NCI-H2171 treated with DMSO at 0.1 percent for 48 hours (cell line): ENCODE measurements at places on chromosomes 16 and 17.

DNA sequence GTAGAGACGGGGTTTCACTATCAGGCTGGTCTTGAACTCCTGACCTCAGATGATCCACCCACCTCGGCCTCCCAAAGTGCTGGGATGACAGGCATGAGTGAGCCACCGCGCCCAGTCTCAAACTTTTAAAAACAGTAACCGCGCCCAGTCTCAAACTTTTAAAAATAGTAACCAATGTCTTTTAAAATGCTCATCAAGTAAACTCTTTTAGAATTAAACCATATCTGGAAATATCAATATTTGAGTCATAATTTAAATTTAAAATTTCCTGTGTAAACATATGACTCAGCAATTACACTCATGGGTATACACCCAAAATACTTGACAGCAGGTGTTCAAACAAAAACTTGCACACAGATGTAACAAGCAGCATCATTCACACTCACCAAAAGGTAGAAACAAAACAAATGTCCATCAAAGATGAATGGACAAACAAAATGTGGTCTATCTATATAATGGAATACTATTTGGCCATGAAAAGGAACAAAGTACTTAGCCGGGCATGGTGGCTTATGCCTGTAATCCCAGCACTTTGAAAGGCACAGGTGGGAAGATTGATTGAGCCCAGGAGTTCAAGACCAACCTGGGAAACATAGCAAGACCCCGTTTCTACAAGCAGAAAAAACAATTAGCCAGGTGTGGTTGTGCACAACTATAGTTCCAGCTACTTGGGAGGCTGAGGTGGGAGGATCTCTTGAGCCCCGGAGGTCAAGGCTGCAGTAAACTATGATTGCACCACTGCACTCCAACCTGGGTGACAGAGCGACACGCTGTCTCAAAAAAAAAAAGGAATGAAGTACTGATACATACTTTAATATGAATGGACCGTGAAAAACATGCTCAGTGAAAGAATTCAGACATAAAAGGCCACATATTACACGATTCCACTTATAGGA, 20.2 kb downstream of the ENPP7 start:
- DNase-seq = no peak

DNA sequence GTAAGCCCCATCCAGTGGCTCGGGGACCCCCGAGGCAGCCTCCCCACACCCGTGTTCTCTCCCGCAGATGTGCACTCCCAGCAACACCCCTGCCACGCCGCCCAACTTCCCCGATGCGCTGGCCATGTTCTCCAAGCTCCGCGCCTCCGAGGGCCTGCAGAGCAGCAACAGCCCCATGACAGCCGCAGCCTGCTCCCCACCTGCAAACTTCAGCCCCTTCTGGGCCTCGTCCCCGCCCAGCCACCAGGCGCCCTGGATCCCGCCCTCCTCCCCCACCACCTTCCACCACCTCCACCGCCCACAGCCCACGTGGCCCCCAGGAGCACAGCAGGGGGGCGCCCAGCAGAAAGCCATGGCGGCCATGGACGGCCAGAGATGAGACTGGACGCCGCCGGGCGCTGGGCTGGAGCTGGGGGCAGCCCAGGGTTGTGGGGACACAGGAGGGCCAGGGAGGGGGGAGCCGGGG, 5.0 kb downstream of the UBALD2 start:
- no peak for DNase-seq

DNA sequence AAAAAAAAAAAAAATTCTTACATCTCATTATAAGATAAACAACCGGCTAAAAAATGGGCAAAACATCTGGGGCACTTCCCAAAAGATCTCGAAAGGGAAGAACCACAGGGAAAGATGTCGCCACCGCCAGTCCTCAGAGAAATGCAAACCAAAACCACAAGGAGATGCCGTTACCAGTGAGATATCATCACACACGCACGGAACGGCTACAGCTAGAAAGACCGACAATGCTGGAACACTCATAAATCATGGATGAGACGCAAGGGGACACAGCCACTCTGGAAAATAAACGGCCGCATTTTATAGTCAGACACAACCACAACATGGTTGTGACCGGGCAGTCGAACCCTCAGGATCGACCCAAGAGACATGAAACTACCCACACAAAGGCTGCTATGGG, 24.5 kb downstream of the WDR45B start:
- DNase-seq = no peak

DNA sequence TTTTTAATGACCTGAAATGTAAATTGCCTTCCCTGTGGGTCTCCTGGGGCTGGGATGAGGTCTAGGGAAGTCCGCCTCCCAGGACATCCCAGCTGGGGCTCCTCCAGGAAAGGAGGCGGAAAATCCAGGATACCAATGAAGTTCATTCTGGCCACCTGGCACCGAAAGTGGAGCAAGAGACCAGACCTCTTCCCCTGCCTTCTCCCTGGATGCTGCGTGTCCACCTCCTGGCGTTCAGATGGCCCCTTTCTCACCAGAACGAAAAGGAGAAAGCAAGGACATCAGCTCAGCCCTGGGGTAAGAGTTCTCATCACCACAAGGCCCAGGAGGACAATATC, 20.4 kb downstream of the RBFOX3 start:
- no peak for DNase-seq

DNA sequence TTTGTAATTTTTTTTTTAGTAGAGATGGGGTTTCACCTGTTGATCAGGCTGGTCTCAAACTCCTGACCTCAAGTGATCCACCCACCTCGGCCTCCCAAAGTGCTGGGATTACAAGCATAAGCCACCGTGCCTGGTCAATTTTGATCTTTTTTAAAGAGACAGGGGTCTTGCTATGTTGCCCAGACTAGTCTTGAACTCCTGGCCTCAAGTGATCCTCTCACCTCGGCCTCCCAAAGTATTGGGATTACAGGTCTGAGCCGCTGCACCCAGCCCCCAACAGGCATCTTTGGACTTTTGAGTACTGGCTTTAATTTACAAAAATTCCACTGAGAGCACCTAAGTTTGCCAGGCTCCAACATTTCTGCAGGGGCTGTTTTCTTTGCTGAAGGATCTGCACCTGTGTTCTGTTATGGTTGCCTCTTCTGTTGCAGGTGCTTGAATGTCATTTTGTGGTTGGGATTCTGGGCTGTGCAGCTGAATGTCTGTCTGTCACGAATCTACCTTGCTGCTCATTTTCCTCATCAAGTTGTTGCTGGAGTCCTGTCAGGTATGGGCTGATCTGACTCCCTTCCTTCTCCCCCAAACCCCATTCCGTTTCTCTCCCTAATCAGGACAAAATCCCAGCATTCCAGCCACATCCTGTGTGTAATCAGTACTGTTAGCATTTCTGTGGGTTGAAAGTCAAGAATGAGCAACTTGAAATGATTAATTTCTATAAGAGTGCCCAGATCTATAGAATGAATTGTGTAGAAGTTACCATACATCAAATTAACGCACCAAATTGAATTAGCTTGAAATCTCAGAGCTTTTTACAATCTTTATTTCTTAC, 8.5 kb downstream of the G6PC1 start:
- DNase-seq = no peak

GRCh38 chr17:35588196-35588920, 1.2 kb downstream of the AP2B1 start:
- DNase-seq = no peak

DNA sequence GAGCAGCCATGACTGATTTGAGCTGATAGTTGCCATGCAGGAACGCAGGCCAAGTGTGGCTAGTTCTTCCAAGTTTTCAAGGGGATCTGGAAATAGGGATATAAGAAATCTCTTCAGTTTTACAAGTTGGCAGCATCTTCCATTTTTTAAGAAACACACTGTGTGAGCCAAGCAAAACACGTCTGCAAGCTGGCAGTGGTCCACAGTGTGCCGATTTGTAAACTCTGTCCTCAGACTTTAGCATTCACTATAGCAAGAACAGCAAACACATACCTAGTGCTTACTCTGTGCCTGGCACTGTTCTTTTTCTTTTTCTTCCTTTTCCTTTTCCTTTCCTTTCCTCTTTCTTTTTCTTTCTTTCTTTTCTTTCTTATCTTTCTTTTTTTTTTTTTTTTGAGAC, 2.9 kb downstream of the ORAI3 start:
- DNase-seq = no peak

- no peak for DNase-seq
Observed at GRCh38 chr16:9900576-9900975, 281.7 kb downstream of the GRIN2A start.

GRCh38 chr16:65426484-65426883, 304.6 kb upstream of the CDH11 start:
- no peak for DNase-seq

DNA sequence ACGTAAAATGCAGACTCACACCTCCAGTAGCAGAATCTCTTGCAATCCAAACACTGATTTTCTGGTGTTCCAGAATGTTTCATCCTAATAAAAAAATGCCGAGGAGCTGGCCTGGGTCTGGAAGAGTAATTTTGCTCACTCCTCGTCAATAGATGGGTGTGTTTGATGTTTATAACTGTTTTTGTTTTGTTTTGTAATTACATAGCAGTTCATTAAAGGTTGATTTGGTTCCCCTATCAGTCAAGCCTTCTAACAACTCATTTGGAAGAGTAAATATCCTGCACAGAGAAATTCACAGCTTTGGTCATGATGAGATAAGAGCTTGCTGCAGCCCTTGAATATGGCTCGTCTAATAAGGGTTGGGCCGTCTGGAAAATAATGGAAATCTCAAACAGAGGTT, 36.8 kb upstream of the ELAC2 start:
- no peak for DNase-seq

- no peak for DNase-seq
Observed at GRCh38 chr17:12459736-12460135, 206.0 kb upstream of the MYOCD start.

DNA sequence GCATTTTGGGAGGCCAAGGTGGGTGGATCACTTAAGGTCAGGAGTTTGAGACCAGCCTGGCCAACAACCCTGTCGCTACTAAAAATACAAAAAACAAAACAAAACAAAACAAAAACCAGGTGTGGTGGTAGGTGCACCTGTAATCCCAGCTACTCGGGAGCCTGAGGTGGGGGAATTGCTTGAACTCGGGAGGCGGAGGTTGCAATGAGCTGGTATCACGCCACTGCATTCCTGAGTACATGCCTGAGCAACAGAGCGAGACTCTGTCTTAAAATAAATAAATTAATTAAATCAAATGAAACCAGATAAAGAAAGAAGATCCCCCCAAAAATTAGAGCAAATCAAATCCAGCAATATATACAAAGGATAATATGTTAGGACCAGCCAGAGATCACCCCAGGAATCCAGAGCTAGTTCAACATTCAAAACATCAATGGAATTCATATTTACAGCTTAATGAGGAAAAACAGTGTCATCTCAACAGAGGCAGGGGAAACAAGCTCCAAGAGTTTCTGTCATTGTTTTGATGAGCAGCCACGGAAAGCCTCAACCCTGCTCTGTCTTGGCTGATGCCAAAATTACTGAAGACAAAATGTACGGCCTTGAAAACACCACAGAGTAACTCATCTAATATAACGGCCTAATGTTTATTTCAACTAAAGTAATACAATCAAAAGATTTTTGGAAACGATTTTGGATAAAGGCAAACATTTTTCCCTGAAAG, 3.7 kb downstream of the PEMT start:
- DNase-seq = no peak

- no peak for DNase-seq
Observed at GRCh38 chr16:68047987-68048386, 24.9 kb downstream of the DUS2 start.

DNA sequence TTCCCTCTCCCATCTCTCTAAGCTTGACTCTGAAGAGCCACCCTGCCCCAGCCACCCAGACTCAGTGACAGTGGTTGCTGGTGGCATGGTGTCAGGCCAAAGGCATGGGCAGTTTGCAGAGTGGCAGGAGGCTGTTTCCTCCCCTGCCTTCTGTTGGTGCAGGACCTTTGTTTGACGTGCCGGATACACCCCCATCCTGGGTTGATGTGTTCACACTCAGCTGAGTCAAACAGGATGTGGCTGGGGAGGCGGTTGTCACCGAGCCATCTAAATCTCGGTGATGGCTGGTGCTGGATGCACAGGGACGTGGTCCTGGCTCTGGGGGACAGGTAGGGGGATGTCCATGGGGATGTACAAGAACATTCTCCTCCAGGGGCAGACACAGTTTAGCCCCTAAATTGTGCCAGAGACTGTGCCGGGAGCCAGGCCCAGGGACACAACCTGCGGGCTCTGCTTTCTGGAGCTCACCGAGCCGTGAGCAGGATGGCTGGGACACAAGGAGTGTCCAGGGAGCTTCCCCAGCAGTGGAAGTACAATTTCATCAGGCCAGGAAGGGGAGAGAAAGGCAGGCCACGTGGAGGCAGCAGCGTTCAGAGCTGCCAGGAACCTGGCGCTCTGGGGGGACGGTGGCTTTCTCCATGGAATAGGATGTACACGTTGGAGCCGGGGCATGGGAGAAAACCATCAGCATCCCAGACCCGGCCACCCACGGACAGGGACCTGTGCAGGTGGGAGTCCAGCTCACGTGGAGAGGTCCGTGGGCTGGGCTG, 264.2 kb downstream of the SEC14L1 start:
- no peak for DNase-seq

- no peak for DNase-seq
Observed at GRCh38 chr17:46758614-46759013, 59.9 kb downstream of the WNT3 start.

DNA sequence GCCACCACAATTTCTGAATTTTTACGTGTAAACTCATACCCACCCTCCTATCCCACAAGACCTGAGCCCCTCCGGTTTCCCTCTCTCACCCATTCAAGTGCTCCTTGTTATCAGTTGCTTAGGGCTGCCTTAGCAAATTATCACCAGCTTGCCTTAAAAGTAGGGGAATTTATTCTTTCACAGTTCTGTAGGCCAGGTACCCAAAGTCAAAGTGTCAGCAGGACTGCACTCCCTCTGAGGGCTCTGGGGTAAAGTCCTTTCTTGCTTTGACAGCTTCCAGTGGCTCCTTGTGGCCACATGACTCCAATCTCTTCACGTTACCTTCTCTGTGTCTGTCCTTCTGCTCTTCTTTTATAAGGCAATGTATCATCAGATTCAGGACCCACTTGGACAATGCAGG, 7.9 kb upstream of the TMEM220 start:
- no peak for DNase-seq

- no peak for DNase-seq
Observed at GRCh38 chr16:81946206-81946605, 65.1 kb downstream of the SDR42E1 start.
